Activated CD4-positive, CD25-positive, alpha-beta regulatory T cell treated with anti-CD3 and anti-CD28 coated beads, Interleukin-2, amount 50 U/mL, for 72 hours (primary cell): ENCODE measurements at places on chromosomes 12 and 14.

DNA sequence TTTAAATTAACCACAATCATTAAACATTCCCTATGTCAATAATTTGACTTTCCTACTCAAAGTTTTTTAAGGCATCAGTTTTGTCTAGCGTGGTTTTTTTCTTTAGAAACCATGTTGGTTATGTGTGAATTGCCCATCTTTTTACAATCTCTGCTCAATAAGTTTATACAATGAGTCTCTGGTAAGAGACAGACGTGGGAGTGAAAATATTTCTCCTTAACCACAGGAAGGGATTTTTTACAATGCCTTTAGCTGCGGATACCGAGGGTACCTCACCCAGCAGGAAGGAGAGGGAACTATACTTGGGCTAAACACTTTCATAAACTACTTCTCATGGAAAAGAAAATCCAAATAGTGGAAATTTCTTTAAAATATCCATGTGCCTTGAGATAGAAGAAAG, 191.4 kb upstream of the BCL2L14 start:
- DNase-seq, result no peak

- no peak for DNase-seq
Observed at GRCh38 chr14:36700651-36701050, 39.0 kb downstream of the PAX9 start.

DNA sequence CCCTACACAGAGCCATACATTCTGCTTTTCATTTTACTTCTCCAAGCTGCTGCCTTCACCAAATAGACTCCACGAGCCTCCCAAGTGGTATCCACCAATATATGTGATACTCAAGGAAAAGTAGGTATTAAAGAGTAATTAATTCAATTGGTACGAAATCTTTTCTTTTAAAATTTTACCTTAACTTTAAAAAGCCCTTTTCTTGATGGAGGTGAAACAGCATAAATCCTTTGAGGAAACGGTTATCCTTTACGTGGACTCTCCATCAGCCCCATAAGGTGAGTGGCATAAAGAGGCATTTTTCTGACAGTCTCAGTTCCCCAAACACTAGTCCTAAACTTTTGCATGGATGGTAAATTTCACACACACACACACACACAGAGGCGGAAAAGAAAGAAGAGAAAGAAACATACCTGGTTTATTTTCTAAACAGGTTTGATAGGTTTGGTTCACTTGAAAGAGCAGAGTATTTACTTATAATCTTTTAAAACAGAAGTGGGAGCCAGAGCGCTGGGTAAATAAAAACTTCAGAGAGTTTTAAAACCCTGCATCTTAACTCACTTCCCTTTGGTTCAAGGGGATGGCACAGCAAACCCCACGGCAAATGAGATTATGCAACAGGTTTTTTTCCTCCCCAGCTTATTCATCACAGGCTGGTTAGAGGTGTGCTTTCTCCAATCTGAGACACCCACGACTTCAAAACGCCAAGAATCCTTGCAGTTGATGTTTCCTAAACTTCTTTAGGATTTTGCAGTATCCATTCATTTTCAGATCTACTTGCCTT, 1.9 kb downstream of the DUSP16 start:
- DNase-seq, result no peak

DNA sequence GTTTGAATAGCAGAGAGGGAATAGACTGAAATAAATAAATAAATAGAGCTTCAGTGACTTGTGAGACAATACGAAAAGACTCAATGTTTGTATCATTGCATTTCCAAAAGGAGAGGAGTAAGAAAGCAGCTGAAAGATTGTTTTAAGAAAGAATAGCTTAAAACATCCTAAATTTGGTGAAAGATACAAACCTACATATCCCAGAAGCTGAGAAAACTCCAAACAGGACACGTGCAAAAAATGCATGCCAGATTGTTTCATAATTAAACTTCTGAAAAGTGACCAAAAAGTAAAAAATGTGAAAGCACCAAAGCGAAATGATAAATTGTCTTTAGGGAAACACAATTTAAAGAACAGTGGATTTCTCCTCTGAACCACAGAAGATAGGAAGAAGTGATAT, 711.0 kb downstream of the AACS start:
- no peak for DNase-seq

GRCh38 chr12:102172436-102172835, 25.2 kb downstream of the PMCH start:
- DNase-seq, result no peak

- DNase-seq, result no peak
Observed at GRCh38 chr12:118874698-118875548, 106.4 kb upstream of the SRRM4 start.

DNA sequence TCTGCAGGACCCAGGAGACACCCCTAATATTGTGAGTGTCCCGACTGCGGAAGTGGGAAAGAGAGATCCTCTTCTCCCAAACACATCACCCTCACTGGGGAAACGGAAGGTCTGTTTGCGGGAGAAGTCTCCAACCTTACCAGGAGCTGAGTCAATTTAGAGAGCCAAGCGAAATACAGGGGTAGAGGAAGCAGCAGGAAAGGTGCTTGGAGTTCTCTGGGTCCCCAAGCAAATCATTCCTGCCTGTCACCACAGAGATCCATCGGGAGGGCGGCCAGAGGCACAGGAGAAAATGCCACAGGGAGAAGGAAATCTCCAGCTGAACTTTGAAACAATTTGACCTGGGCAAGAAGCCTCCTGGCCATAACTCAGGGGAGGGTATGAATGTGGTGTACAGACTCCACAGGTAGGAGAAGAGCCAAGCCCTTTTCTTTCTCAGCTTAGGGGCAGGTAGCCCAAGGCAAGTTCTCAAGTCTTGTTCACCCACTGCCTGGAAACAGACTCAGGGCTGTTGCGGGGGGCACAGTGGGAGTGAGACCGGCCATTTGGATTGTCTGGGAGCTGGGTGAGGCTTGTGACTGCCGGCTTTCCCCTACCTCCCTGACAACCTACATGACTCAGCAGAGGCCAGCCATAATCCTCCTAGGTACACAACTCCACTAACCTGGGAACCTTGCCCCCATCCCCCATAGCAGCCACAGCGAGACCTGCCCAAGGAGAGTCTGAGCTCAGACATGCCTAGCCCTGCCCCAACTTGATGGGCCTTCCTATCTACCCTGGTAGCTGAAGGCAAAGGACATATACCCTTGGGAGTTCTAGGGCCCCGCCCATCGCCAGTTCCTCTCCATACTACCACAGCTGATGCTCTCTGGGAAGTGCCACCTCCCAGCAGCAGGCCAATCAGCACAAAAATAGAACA, 211.9 kb upstream of the ARHGAP5 start:
- DNase-seq, result no peak

DNA sequence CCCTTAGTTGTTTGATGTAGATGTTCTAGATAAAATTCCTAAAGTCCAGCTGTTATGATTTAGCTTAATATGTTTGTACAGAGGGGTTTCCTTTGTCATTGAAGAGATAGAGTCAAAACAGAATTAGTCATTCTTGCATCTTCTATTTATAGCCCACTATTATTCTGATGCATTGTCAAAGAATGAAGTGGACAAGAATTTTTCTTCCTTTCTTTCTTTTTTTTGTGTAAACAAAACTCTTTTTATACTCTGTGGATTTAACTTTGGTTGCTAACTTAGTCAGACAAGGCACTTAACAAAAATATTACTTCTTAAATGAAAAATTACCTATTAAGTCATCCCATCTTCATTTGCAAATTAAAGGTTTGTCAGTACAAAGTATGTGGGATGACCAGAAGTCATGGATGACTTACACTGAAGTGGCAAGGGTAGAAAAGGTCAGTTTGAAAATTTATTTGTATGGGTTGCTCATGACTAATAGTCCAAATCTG, 215.6 kb upstream of the DDHD1 start:
- no peak for DNase-seq

GRCh38 chr14:99450266-99450665, 30.4 kb downstream of the SETD3 start:
- no peak for DNase-seq

DNA sequence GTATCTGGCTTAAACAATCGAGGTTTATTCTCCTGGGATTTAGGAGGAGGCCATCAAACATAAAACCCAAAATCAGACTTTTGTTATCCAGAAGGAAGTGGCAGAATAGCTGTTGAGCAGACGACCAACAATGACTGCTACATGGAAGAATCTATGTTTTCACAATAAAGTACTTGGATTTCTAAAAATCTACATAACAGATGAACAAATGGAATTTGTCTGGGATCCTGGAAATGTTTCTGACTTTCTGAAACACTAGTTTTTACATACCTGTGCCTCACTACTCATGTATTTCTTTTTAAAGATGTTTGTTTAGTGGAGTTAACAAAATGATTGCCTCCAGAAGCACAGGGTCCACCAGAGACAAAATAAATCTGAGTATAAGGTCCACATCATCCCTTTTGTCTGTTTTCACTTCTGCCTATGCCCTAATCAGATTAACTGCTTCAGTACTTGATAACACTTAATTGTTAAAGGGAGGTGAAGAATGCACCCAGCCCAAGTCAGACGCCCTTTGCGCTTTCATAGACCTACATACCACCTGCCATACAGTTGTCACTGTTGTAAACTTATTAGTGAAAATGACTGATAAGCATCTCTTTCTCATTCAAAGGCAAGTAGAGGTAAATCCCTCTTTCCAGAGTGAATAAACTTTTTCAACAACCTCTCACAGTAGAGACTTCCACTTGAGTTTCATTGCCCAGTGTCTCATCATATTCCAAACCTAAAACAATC, 164.6 kb downstream of the EGLN3 start:
- DNase-seq, result no peak

- no peak for DNase-seq
Observed at GRCh38 chr14:52885230-52885629, 65.6 kb downstream of the FERMT2 start.

- DNase-seq, result no peak
Observed at GRCh38 chr14:85663256-85663655, 133.3 kb downstream of the FLRT2 start.

DNA sequence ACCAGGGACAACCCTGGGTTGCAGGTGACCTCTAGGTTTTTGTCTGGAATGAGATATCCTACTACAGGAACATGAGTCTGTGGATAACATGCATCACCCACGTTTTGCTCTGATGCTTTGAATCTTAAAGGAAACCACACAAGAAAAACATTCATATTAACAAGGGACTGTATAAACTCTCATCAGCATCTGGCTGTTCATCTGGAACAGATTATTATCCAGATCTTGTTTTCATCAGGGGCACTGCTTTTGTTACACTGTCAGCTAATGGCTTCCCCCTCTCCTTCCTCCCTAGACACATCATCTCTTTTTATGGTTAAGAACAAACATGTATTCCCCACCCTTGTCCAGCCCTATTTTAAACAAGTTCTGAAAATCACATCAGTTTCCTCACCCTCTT, 1095.7 kb downstream of the AACS start:
- no peak for DNase-seq

GRCh38 chr14:104140213-104140462, 1.8 kb downstream of the KIF26A start:
- DNase-seq, result no peak

DNA sequence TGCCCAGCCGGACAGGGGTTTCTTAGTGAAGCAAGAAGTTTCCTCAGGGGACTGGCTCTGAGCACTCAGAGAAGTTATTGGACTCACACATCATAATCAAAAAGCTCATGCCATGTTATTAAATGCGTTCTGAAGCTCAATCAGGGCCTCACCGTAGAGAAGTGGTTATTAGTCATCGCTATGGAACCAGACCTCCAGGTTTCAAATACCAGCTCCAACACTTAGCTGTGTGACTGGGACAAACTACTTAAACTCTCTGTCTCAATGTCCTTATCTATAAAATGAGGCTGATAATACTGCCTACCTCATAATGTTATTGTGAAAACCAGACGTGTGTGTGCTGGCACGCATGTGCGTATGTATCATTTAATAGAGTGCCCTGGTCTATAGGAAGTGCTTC, 7.3 kb downstream of the STAT6 start:
- no peak for DNase-seq

- no peak for DNase-seq
Observed at GRCh38 chr14:50964683-50965390, 20.6 kb upstream of the PYGL start.

DNA sequence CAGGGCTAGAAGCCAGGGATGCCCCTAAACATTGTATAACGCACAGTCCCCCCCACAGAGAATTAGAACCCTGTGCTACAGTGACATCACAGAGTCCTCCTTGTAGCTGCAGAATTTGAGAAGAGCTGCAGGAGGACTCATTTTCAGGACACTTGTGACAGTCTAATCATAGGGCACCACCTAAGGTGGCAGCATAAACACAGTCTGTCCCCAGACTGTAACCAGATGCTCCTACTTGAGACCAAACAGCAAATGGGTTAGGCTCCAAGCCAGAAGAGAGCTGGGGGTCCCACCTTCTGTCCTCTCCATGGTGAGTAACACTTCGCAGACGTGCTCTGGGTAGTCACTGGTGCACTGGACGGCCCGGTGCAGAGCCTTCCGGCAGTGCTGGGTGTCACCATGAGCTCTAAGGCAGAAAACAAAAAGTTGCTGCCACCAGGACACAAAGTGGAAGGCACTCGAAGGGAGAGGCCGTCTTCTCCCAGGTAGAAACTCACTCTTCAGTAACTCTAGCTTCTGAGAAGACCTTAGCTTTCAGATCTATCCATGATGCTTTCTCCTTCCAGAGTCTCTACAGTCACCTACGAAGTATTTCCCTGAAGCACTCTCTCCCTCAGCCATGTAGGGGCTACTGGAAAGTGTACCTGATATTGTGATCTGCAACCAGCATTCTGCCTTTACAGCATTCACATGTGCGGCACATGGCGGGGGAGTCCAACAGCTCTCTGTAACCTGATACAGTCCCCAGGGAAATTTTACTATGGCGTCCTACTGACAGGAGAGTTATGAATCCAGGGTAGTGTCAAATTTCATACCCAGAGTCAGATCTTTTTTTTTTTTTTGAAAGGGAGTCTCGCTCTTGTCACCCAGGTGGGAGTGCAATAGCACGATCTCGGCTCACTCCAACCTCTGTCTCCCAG, 17.1 kb downstream of the FICD start:
- DNase-seq, result no peak

- no peak for DNase-seq
Observed at GRCh38 chr14:87094913-87095312, 898.1 kb downstream of the GALC start.

GRCh38 chr14:24978862-24979724, 70.9 kb downstream of the STXBP6 start:
- no peak for DNase-seq

DNA sequence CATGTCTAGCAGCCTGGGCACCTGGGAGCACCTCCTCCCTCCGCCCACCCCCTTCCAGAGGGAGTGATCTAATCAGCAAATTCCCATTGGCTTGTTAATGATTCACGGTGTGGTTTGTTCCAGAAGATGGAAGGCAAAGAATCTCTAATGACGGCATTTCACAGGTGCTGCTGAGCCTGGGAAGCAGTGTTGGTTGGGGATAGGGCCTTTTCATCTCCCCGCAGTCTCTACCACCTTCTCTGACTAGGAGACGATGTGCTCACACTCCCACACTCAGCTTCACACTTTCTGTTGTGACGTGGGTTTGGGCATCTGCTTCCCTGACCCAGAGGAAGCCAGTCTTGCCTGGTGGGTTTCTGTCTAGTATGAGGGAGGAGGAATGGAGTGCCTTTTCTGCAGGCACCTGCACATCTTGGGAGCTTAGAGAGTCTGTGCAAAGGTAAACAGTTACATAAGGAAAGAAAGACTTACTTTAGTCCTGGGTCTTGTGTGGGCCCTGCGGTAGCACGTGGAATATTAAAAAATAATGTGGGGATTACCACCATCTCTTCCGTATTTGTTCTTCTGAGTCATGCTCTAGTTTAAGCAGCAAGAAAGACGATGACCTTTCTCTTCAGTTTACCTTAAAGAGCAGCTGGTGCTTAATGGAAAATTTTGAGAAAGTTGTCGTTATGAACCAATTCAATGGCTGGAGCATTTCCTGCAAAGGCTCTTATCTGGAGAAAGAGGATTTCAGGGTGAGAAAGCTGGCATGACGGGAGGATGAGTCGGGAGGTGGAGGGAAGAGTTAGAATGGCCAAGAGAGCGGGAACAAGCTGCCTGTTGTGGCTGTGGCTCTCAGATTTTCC, 70.6 kb upstream of the ARHGAP5 start:
- DNase-seq, result no peak
